Fibroblast of the conjunctiva (primary cell): ENCODE measurements at places on chromosomes 5 and 9.

- no peak for DNase-seq
Measured at GRCh38 chr5:101084353-101084752, 181.3 kb upstream of the ST8SIA4 start.

DNA sequence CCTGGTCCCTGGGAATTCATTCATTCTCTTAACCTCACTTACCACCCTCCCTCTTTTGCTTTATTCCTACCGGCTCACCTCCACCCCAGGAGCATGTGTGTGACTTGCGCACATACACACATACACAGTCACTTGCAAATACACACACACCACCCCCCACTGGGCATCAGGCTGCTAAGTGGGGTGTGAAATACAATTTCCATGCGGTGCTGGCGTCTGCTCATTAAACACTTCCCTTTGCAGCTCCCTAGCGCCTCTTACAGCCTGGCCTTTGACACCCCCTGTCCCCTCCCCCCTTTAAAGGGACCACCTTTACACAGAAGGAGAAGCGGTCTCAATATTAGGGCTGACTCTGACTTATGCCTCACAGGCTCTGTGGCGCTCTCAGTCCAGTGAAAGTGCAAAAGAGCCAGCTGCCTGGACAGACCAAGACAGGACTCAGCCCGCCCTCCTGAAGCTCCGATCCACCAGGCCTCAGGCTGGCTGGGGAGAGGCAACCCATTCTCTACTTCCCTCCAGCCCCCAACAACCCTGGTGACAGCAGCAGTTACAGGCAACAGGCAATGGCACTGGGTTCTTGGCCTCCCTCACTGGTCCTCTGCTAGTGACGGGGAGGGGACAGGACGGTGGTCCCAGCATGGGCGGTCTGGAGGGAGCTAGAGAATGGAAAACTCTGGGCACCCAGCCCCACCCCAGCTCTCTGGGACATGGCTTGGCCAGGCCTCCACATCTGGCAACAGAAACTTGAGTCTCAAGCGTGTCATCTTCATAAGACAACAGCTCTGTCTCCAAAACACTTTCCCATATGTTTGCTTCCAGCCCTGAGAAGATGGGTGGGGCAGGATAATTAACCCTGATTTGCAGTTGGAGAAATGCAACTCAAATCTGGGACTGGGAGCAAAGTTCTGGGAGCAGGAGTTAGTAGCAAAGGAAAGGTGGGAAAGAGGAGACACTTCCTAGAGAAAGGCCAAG lies 12.0 kb downstream of the ENHO start:
- no peak for DNase-seq

DNA sequence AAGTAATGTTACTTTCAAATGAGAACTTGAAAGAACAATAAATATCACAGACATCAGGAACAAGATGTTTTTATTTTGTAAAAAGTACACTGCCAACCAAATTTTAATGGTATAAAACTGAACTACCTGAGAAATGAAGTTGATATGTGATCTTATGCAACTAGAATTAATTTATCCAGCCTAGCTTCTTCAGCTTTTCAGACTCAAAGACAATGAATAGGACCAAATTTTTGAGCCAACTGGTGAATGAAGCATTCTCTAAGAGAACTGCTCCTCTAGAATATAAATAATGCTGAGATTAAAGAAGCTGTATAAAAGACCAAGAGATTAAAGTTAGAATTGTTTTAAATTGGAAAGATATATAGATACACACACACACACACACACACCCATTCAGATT lies 9.9 kb downstream of the CDC14B start:
- no peak for DNase-seq

DNA sequence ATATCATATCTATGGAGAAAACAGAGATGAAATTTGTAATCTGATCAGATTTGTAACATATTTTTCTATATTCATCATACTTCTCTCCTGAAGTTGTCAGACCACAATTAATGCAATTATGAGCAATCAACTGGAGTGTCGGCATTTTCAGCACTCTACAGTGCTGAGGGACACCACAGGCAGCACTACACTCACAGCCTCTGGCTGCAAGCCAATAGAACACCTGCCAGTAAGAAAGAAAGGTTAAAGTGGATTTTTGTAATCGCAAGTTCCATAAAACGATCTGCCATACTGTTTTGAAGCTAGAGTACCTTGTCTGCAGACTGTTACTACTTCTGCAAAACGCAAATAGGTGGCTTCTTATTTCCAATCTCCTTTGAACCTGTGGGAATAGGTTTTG lies 147.6 kb downstream of the ADAMTS6 start:
- no peak for DNase-seq

DNA sequence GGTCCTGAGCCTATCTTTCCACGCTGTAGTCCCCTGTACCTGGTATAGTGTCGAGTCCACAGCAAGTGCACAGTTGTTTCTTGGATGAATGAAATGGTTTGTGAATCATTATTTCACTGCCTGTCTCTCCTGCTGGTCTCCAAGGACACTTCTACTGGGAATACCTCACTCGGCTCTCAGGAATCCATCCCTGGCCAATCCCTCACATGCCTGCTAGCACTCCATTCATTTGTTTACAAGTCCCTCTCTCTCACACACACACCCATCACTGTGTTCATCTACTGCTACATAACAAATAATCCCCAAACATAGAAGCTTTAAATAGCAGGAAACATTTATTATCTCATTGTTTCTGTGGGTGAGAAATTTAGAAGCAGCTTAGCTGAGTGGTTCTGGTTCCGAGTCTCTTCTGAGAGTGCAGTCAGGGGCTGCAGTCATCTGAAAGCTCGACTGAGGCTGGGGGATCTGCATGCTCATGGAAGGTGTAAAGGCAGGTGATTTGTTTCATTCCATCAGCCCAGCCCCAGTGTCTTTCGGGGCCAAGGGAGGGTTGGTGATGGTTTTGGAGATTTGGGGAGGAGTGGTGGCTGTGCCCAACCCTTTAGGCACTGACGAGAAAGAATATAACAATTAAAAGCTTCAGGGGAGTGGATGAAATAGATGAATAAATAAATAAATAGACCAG lies 132.7 kb upstream of the IER5L start:
- DNase-seq, result no peak
